ENCODE measurements at places on chromosomes 16 and 17.

DNA sequence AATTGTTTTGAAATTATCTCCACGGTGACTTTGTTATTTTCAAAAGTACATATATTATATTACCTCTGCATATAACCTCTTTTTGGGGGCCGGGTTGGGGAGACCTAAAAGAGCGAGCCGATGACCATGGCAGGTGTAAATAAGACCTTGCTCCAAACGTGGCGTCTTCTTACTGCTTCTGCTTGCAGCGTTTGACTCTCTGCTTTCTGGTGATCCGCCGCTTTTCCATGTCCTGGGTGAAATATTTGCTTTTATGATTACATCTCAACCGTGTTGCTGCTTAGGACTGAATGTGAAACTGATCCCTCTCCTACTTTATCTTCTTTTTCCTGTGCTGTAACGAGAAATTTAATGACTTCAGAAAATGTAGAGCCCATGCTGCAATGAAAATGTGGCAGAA, 18.1 kb downstream of the ATMIN start:
- H3K27me3 ChIP-seq = no peaks in the 10 kb centered on the region
- DNase-seq = no peak
- no peaks in the 10 kb centered on the region for H3K36me3 ChIP-seq
- no peaks in the 10 kb centered on the region for H3K4me1 ChIP-seq

DNA sequence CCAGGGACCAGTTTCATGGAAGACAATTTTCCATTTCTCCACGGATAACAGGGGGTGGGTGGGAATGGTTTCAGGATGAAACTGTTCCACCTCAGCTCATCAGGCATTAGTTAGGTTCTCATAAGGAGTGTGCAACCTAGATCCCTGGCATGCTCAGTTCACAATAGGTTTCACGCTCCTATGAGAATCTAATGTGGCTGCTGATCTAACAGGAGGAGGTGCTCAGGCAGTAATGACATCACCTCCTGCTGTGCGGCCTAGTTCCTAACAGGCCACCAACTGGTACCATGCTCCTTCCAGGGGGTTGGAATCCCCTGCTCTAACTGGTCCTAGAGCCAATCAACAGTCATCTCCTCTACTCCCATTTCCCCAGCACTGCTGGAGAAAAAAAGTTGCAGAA, 19.9 kb downstream of the TEX14 start:
- H3K4me3 ChIP-seq = no peak overlapping the region
- no peaks in the 10 kb centered on the region for H3K4me1 ChIP-seq
- no peaks in the 10 kb centered on the region for H3K27me3 ChIP-seq
- no peak overlapping the region for H3K27ac ChIP-seq
- no peaks in the 10 kb centered on the region for H3K36me3 ChIP-seq

GRCh38 chr17:76426853-76427252, 26.1 kb downstream of the UBE2O start:
- no peak overlapping the region for H3K27ac ChIP-seq
- DNase-seq = no peak
- H3K27me3 ChIP-seq = no peaks in the 10 kb centered on the region

DNA sequence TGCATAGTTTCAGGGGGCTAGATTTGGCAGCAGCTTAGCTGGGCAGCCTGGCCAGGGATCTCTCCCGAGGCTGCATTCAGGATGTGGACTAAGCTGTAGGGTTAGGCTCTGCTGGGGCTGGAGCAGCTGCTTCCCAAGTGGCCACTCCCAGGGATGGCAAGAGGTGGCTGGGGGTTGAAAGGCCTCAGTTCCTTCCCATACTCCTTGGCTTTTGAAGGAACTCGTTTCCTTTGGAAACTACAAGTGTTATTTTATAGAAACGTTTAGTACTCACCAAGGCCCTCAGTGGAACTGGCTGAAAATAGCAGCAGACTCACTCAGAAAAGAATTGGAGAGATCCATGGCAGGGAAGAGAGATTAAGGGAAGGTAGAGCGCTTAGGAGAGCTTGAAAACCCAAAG, 76.4 kb downstream of the WWP2 start:
- H3K36me3 ChIP-seq = peaks cover 11% of the 10 kb centered on the region
- H3K27ac ChIP-seq = no peak overlapping the region
- no peak for DNase-seq

DNA sequence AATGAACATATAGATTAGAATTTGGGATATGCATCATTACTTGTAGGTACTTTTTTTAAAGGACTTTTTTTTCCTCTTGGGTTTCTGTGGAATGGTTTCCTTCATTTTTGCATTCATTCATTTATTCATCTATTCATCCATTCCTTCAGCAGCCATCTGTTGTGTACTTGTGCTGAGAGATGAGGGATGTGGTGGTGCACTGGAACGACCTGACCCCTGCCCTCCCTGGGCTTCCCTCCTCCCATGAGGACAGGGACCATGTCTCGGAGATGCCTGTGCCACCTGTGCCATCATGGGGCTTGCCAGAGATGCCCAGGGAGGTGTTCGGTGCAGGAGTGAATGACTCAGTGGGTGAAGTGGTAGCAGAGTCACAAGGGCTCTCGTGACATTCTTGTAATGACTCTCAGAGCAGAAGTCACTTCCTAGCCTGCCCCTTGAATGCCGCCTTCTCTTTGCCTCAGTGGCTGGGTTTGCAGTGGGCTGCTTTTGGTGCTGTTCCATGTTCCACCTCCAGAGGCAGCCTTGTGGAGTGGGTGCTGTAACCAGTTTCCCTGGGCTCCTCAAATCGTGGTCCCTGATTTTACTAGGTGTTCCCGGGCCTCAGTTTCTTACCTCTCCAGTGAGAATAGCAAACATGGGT, 43.9 kb downstream of the CLEC16A start:
- no peak overlapping the region for H3K4me3 ChIP-seq
- H3K36me3 ChIP-seq = peaks cover 52% of the 10 kb centered on the region
- H3K27ac ChIP-seq = peak overlapping the region; percentile 29
- peaks cover 10% of the 10 kb centered on the region for H3K4me1 ChIP-seq

DNA sequence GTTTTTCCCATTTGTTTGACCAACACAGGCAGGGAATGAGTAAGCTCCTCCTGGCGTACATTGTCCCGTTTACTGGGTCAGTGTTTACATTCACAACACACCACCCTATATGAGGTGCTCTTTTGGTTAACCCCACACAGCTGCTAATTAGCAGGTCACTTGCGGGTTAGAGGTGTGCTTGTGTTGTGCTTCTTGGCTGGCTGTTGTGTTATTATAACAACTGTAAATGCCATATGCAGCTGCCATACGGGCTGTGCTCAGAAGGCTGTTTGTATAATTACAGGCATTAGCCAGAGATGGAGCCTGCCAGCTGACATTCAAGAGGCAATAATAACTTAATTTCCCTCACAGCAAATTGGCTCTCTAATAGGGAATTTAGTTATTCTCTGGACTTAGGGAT, 205.1 kb upstream of the ELAC2 start:
- no peaks in the 10 kb centered on the region for H3K36me3 ChIP-seq
- no peak overlapping the region for H3K4me3 ChIP-seq
- H3K27ac ChIP-seq = no peak overlapping the region
- no peaks in the 10 kb centered on the region for H3K27me3 ChIP-seq
- H3K4me1 ChIP-seq = no peaks in the 10 kb centered on the region

GRCh38 chr17:81114351-81115093, 50.8 kb upstream of the PVALEF start:
- H3K27ac ChIP-seq = no peak overlapping the region
- no peak overlapping the region for H3K4me3 ChIP-seq
- H3K27me3 ChIP-seq = no peaks in the 10 kb centered on the region
- H3K36me3 ChIP-seq = no peaks in the 10 kb centered on the region
- H3K4me1 ChIP-seq = no peaks in the 10 kb centered on the region

DNA sequence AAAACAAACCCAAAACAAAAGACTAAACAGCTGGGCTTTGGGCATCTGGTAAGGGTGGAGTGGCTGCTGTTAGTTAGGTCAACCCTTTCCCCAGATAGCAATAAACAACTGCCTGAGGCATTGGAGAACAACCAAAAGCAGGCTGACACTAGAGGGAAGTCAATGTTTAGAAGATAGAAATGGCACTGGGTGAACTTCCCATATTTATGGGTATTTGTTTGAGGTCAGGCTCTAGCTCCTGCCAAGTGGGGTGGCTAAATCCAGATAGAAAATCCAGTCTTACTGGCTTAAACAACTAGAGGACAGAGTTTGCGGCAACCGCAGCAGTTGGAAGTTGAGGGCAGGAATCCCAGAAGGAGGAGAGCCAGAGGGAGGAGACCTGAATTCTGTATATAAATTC, 79.4 kb downstream of the SDK2 start:
- DNase-seq = no peak
- no peaks in the 10 kb centered on the region for H3K27me3 ChIP-seq
- no peaks in the 10 kb centered on the region for H3K4me1 ChIP-seq
- H3K27ac ChIP-seq = no peak overlapping the region
- H3K4me3 ChIP-seq = no peak overlapping the region

DNA sequence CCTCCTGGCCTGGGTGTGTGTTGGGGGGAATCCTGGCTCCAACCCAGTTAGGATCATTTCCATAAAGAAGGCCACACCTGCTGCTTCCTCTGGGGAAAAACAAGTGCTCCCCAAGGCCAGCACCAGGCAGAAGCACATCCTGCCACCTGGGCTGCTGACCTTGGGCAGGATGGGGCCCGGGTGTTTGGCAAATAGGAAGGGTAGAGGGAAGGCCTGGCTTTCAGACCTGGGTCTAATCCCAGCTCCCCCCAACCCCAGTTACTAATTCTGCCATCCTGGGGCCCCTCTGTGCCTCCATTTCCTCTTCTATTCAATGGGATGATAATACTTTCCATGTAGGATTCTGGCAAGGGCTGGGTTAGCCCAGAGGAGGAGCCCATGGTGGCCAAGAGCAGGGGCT, 3.0 kb upstream of the NLRC5 start:
- H3K4me3 ChIP-seq = no peak overlapping the region
- H3K27me3 ChIP-seq = no peaks in the 10 kb centered on the region
- H3K36me3 ChIP-seq = no peaks in the 10 kb centered on the region
- H3K27ac ChIP-seq = peak overlapping the region; percentile 50

DNA sequence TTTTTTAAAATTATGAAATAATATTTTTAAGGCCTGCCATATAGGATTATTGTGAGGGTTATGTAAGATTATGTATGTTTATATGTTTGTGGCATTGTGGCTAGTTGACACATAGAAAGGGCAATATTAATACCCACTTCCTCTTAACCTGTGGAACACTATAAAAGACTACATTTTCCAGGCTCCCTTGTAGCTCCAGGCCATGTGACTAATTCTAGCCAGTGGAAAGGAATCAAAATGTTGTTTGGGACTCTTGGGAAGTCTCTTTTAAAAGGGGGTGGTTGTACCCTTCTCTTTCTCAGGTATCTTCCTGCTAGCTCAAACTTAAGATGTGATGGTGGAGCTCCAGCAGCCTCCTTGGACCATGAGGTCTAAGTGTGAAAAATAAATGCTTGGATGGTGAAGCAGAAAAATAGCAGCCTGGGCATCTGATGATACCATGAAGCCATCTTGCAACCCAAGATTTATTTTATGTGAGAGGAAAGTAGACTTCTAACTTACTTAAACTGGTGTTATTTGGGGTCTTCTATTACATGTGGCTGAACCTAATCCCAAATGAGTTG, 39.2 kb downstream of the TEKT5 start:
- no peak overlapping the region for H3K27ac ChIP-seq
- H3K4me1 ChIP-seq = no peaks in the 10 kb centered on the region
- H3K27me3 ChIP-seq = no peaks in the 10 kb centered on the region
- no peak overlapping the region for H3K4me3 ChIP-seq

DNA sequence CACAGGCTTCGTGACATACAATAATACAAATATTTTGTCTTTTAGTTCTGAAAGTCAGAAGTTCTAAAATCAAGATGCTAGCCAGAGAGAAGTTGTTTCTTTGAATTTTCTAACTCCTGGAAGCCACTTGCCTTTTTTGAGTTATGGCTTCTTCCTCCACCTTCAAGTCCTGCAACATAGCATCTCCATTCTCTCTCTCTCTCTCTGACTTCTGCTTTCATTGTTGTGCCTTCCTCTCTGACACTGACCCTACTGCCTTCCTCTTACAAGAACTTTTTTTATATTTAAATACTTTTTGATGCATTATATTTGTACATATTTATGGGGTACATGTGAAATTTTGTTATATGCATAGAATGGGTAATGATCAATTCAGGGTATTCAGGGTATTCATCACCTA, 205.9 kb downstream of the MAP2K6 start:
- H3K36me3 ChIP-seq = no peaks in the 10 kb centered on the region
- H3K4me3 ChIP-seq = no peak overlapping the region
- H3K27me3 ChIP-seq = no peaks in the 10 kb centered on the region
- H3K4me1 ChIP-seq = no peaks in the 10 kb centered on the region

- no peaks in the 10 kb centered on the region for H3K27me3 ChIP-seq
- peaks cover 34% of the 10 kb centered on the region for H3K36me3 ChIP-seq
- H3K4me1 ChIP-seq = peaks cover 9% of the 10 kb centered on the region
- no peak overlapping the region for H3K4me3 ChIP-seq
- peak; percentile 45 for DNase-seq
These were observed 8.9 kb upstream of the RAPGEFL1 start for GRCh38 chr17:40168262-40168832.

DNA sequence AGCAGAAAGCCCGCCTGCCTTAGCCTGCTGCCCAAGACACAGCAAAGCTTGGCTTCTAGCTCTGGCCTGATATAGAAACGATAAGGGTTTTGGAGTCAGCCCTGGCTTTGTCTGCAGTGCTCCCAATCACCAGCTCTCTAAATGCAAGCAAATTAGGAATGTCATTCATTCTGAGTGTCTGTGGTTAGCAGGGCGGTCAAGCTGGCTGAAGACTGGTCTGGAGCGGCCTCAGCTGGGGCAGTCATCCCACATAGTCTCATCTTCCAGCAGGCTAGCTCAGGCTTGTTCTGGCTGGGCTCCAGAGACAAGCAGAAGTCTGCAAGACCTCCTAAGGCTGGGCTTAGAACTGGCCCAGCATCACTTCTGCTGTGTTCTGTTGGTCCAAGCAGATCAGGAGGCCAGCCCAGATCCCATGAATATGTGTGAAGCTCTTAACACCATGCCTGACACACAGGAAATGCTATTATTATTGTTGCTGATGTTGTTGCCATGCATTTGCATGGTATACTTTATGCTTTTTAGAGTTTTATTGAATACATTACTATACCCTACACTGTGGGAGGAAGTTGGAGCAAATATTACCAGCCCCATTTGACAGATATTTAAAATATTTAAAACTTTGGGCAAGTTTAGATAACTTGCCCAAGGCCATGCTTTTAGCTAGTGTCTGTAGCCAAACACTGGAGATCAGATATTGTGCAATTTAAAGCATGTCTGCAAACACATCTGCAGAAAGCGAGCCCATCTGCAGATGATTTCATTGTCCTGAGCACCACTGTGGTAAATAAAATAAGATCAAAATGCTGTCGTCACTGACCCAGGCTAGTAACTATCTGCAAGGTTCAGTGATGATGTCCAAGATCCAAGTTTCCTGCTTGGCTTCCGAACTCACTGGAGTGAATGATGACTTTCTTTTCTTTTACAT, 24.8 kb downstream of the TMC7 start:
- H3K4me3 ChIP-seq = no peak overlapping the region
- no peak overlapping the region for H3K27ac ChIP-seq
- H3K36me3 ChIP-seq = no peaks in the 10 kb centered on the region
- no peaks in the 10 kb centered on the region for H3K27me3 ChIP-seq
- H3K4me1 ChIP-seq = no peaks in the 10 kb centered on the region

Measured in upper lobe of left lung (tissue), 6 donors.